ENCODE measurements at places on chromosomes 4 and X. TPM values are rescaled to one million over a fixed set of nuclear protein-coding genes. Genes with fewer than 3 reads are reported as not detected.

DNA sequence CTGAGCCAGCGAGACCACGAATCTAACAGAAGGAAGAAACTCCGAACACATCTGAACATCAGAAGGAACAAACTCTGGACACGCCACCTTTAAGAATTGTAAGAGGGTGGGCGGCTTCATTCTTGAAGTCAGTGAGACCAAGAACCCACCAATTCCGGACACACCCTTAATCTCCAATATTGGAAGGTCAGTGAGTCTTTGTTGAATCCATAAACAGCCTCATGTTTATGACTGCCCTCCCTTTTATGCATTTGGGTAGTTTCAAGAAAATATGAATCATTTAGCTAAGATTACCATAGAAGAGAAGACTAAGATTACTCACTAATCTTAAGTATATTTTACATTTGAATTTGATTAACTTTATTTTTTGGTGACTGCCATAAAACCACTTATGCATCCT lies 48.5 kb downstream of the VCX2 start:
- no peak for DNase-seq

DNA sequence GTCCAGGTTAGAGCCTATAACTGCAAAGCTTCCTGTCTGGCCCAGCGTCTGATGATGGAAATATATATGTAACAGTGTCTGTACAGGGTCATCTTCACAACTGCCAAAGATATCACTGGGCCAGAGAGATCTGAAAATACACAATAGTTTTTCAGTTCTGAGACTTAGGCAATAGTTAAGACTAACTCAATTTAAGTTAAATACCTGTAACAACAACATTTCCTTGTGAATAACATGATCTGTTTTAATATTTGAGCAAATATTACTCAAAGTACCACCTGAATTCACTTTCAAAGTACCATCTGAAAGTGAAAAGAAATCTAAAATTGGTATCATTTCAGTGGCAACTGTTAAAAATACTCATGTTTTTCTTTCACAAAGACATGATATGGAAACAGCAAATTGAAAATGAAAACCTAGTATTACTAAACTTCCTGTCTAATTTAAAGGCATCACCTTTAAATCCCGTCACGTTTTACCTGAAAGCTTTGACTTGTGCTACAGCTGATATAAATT lies 9.6 kb downstream of the ZAR1 start:
- no peak for DNase-seq

GRCh38 chrX:15158350-15158735 lies 111.5 kb downstream of the ASB9 start:
- DNase-seq: no peak

DNA sequence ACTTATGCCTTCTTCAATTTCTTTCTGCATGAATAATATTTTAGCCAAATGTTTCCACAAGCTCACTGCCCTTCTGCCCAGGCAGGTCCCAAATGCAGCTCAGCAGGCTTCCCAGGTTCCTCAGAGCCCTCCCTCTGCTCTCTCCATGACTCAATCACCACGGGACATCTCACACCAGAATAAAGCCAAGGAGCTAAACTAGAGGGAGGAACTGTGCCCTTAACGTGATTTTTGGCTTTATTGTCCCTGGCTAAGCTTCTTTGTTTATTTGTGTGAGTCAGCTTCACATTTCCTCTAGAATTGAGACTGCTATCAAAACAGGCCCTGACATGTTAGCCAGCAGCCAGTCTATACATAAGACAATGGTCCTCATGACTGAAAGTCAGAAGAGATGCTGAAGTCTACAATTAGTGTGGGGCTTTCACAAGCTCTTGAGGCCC lies 186.4 kb upstream of the GALNT7 start:
- peak; percentile 18 for DNase-seq

DNA sequence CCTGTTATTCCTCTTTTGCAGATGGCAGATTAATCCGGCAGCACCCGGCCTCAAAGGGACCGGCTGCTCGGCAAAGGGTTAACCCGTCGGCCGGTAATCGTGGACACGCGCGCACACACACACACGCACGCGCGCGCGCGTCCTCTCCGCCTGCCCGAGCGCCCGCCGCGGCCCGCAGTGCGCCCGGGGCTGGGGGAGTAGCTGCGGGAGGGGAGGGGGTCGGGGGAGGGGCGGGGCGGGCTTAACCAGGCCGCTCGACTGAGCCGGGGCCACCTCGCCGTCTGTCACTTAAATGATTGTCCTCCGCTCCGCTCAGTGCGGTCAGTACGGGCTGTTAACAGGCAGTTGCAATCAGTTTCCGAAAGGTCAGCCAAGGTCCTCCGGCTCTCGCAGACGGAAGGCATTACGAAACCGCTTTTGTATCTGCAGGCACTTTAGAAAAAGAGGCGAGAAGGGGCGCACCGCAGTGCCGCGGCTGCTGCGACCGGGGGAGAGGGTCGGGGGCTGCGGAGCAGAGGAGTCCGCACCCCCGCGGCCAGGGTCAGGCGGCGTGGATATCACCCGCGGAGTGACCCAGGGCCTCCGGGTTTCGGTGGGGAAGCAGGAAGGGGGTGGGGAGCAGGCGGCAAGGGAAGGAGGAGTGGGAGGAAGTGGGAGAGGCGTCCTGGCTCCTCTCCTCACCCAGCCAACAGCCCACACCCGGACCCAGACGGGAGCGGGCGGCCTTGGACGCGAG lies 57.3 kb upstream of the BCOR start:
- peak; percentile 86 for DNase-seq

Gene C4orf54
- total RNA-seq: 1.4 TPM

DNA sequence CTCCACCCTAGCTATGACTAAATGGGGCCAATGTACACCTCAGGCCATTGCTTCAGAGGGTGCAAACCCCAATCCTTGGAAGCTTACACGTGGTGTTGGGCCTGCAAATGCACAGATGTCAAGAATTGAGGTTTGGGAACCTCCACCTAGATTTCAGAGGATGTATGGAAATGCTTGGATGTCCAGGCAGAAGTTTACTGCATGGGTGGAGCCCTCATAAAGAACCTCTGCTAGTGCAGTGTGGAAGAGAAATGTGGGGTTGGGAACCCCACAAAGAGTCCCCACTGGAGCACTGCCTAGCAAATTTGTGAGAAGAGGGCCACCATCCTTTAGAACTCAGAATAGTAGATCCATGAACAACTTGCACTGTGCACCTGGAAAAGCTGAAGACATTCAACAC lies 284.1 kb downstream of the ANTXR2 start:
- DNase-seq: no peak

DNA sequence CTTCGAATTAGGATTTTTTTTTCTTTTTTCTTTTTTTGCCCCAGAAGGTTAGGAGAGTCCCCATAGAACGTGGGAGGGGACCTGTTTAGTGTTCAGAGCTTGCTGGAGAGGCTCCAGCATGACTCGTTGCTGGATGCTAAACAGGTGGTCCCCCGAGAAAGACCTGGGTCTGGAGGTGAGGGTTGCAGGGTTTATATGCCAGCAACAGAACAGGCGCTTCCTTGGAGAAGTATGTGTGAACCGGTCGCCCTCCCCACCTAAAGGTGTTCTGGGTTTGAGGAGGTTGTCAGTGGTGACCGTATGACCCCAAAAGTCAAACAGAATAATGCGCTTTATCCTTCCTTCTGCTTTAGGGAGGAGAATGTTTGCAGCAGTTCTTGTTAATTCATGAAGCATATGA lies 52.1 kb upstream of the SHOX start:
- DNase-seq: no peak

DNA sequence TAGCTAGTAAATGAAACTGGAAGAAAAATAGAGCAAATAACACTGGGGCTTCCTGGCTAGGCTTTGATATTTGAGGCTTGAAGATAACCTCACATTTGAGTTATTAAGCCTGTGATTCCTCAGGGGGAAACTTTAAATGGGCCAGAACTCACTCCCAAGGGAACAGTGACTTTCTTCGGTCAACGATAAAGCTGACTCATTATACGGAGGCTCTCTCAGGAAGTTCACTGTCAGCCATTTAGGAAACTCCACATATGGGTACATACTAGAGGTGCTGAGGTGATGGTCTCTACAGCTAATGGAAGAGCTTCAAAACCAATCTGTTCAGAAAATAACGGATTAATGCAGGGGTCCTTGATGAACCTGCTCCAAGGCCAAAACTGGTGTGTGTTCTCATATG lies 120.8 kb downstream of the SH2D1A start:
- DNase-seq: no peak

- peak; percentile 61 for DNase-seq
Observed at GRCh38 chr4:53676402-53676871, 85.2 kb upstream of the LNX1 start.

DNA sequence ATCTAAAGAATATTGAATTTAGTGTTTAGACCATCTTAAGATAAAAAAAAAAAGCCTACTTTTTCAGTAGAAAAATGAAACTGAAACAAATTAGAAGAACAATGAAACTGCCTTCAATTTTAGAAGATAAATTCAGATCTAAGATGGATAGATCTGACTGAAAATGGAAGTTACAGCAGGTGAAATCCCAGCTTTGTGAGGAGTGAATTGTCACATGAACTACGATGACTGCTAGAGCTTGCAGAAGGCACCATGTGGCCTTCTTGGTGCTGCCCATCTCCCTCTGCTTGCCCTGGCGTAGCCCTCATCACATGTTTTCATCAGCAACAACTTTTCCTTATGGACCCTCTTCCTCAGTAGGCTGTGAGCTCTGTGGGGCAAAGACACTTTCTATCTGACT lies 51.4 kb upstream of the EMCN start:
- no peak for DNase-seq

- no peak for DNase-seq
Observed at GRCh38 chr4:27360790-27361267, 500.2 kb downstream of the STIM2 start.

Measured in RPMI7951 (cell line).